ENCODE measurements at places on chromosomes 2 and 18.

GRCh38 chr2:77873506-77873905 is 351.3 kb upstream of the LRRTM4 start:
- no peak for DNase-seq

DNA sequence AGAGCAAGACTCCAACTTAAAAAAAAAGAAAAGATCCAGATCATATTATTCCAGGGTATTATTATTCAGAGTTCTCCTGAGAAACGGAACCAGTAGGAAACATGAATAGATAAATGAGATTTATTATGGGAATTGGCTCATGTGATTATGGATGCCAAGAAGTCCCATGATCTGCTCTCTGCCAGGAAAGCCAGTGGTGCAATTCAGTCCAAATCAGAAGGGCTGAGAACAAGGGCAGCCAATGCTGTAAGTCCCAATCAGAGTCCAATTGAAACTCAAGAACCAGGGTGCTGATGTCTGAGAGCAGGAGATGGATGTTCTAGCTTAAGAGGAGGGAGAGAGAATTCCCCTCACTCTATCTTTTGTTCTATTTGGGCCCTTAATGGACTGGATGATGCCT is 7.8 kb downstream of the SCYGR2 start:
- DNase-seq: no peak

DNA sequence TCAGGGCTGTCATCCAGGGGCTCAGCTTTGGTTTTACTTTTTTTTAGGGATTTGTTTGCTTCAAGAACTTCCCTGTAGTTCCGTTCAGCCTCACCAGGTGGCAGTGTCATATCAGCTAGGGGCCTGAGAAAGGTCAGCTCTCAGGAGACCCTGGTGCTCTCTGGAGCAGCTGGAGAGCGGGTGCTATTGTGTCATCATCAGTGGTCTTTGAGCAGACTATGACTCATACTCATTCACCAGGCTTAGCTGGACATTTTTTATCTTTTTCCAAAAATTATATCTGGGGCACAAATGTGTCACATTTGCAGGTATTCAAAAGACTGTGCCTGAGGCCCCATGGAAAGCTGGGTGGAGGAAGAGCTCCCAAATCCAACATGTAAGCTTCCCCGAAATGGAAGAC is 24.4 kb downstream of the ZNF892 start:
- DNase-seq: peak; percentile 3

DNA sequence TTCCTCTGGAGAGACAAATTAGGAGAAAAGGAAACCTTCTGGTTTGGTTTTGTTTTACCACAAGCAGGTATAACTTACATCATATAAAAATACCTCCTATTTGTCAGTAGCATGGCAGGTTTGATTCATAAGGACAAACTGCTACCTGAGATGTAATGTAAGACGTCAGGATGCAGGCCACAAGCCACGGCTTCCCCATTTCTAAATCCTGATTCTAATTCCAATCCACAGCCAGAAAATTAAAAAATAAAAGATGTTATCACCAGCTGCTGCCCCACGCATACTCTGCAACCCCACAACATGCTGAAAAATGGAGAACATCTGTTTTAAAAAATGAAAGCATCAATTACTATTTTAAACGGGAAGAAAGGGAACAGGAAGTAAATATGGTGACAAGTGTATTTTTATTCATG is 197.6 kb downstream of the BCL11A start:
- DNase-seq: no peak

- DNase-seq: no peak
Measured at GRCh38 chr2:181642086-181642485, 14.8 kb downstream of the CERKL start.

DNA sequence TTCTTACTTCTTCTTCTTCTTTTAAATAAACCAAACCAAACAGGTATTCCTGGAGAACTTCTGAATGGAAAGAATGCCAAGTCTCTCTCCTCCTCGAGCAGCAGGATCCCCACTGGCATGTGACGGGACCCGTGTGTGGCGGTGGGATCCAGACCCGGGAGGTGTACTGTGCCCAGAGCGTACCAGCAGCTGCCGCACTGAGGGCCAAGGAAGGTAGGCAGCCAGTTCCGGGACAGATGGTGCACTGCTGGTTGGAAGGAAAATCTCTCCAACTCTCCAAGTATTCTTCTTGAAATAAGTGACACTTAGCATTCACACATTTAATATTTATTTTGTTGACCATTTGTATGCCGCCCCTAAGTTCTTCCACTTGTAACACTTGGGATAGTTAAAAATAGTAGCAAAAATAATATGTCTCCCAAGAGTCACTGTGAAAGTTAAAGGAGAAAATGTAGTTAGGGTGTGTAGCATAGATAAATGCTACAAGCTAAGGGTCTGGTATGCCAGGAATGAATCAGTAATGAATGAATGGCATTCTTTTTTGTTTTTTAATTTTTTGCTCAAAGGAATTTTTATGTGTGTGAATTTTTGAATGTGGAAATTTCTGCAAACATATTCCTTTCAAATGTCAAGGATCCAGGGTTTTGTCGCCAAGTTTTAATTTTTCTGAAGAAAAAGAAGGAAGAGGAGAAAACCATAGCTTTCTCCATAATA is 349.9 kb downstream of the THSD7B start:
- DNase-seq: no peak

DNA sequence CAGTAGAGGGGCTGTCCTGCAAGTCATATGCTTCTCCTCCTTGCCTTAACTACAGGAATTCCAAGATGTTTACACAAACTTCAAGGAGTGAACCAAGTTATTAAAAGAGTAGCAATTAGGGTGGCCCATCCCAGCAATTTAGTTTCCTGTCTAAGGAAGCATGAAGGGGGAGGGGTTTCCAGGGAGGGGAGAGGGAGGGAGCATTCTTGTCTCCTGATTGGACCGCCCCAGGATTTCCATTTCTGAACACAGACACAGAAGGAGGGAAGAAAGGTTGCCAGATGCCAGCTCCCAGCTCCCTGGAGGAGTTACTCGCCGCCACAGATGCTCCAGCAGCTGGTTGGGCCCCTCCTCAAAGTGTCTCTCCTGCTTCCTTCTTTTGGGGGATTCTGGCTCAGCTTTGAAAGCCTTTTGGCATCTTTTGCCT is 107.6 kb downstream of the TRIB2 start:
- no peak for DNase-seq

GRCh38 chr18:7452331-7452730 is 114.8 kb upstream of the PTPRM start:
- DNase-seq: no peak

GRCh38 chr18:45116116-45116515 is 435.4 kb downstream of the SETBP1 start:
- no peak for DNase-seq

- DNase-seq: no peak
Measured at GRCh38 chr2:213834331-213834730, 550.1 kb downstream of the SPAG16 start.

All from stimulated activated CD4-positive, alpha-beta T cell treated with anti-CD3 and anti-CD28 coated beads, Interleukin-15, amount 100 ng/mL, for 1 hour (primary cell).